Stimulated activated CD4-positive, alpha-beta T cell treated with anti-CD3 and anti-CD28 coated beads, Interleukin-1b, Interleukin-23, amount 100 ng/mL, for 1 hour (primary cell): ENCODE measurements at places on chromosomes 7 and 10.

DNA sequence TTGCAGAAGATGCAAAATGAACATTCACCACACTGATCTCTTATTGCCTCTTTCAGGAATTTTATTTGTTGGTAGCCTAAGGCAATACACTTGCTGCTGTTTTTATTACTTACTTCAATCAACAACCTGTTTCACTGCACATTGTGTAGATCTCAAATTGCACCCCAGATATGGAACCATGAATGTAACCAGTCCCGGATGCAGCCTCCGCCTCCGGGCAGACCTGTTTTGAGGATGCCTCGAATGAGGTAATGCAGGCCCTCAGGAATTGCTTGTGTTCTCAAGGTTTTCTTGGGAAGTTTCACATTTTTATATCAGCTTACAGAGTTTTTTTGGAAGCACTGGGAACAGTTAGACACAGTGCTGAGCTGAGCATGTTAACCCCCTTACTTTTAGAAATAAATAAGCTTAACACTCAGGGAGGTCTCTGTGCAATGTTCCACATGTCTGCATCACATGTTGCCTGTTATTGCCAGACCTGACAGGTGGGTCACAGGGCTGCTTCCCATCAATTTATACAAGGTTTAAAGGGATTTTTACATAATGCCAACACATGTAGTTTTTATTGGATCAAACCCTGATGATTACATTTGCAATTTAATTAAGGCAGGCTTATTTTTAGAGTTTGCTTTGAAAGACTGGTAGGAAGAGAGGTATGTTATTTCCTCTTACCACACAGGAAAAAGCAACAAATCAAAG, 193.1 kb upstream of the POM121L12 start:
- no peak for DNase-seq

GRCh38 chr7:50331564-50332208, 27.2 kb downstream of the IKZF1 start:
- no peak for DNase-seq

- DNase-seq: no peak
These were observed 538.9 kb downstream of the AUTS2 start for GRCh38 chr7:70137126-70137525.

GRCh38 chr10:131852823-131853609, 47.8 kb upstream of the PPP2R2D start:
- no peak for DNase-seq

DNA sequence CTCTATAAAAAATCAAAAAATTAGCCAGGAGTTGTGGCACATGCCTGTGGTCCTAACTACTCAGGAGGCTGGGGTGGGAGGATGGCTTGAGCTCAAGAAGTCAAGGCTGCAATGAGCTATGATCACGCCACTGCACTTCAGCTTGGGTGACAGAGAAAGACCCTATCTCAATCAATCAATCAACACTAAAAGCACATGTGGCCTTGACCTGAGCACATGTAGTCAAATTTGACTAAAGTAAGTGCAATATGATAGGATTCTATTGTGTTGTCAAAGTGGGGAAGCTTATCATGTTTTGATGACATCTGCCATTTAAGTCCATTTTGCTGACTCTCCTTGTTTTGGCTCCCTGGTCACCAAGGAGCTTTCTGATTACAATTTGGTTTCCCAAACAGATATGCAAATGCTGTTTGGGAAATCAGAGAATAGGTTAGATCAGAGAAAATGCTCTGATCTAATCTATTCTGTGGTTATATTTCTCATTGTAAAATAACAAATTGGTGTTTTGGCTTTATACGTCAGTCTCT, 43.8 kb upstream of the ATOH7 start:
- DNase-seq: no peak

DNA sequence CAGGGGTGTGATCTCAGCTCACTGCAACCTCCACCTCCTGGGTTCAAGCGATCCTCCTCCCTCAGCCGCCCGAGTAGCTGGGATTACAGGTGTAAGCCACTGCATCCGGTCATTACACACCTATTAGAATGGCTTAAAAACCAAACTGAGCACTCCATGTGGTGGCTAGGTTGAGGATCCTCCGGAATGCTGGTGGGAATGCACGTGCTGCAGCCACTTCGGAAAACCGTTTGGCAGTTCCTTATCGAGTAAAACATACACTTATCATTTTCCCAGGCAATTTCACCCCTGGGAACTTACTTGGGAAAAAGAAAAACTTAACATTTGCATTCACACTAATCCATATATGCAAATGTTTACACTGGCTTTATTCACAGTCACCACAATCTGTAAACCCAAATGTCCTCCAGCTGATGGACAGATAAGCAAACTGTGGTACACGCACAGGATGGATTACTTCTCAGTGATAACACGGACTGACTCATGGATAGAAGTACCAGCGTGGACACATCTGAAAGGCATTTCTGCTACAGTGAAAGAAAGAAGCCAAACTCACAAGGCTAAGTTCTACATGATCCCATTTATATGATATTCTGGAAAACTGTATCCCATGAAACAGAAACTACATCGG, 20.4 kb downstream of the RFC2 start:
- no peak for DNase-seq

DNA sequence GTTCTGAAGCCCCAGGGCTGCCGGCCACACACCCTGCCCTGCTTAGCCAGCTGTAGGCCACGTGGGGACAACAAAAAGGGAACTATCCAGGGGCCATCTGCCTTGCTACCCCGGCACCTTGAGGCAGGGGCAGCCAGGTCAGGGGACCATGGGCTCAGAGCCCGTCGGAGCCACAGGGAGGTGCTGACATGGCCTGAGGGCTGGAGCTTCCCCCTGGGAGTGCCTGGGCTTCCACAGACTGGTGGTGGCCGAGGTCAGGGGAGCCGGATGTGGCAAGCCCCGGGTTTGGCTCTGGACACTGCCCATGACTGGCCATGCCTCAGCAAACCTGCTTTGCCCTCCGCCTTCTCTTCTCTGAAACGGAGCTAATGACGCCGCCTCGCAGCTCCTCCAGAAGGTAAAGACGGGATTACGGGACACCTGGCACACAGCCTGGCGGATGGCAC, 178.5 kb downstream of the EBF3 start:
- no peak for DNase-seq

GRCh38 chr7:72281308-72281707, 130.8 kb downstream of the CALN1 start:
- DNase-seq: no peak

DNA sequence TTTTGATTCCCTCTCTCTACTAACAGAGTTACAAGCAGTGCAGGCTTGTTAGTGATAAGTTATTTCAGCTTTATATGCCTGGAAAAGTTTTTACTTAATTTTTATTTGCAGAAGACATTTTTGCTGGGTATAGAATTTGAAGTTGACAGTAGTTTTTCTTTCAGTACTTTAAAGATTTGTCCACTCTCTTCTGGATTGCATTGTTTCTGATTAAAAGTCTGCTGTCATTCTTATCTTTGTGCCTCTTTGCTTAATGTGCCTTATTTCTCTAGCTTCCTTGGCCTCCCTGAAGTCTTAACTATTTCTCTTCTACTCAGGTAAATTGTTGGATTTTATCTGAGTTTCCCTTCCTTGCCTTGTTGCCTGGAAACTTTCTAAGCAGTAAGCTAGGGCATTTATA, 36.2 kb downstream of the PLCE1 start:
- no peak for DNase-seq

- no peak for DNase-seq
These were observed 12.5 kb upstream of the GNA12 start for GRCh38 chr7:2856388-2857169.

GRCh38 chr10:133275684-133276092, 980 bp downstream of the ADAM8 start:
- no peak for DNase-seq

DNA sequence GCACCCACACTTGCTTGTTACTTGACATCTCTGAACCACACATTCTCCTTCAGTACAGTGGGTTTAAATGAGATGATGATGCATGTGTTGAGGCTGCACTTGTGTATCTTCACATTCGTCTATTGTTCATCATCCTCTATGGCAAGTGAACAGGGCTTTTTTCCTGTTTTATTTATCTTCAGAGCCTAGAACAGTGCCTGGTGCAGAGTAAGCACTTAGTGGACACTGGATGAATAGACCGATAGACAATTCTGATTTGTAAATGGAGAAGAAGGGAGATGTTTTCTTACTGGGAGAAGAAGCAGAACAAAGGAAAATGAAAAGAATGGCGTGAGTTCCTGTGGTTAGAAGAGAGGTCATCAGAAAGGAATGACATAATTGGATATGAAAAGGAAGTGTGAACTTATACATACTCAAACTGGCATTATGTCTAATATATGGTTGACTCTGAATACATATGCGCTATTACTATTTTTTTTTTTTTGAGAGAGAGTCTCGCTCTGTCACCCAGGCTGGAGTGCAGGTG, 99.7 kb downstream of the AVL9 start:
- no peak for DNase-seq

DNA sequence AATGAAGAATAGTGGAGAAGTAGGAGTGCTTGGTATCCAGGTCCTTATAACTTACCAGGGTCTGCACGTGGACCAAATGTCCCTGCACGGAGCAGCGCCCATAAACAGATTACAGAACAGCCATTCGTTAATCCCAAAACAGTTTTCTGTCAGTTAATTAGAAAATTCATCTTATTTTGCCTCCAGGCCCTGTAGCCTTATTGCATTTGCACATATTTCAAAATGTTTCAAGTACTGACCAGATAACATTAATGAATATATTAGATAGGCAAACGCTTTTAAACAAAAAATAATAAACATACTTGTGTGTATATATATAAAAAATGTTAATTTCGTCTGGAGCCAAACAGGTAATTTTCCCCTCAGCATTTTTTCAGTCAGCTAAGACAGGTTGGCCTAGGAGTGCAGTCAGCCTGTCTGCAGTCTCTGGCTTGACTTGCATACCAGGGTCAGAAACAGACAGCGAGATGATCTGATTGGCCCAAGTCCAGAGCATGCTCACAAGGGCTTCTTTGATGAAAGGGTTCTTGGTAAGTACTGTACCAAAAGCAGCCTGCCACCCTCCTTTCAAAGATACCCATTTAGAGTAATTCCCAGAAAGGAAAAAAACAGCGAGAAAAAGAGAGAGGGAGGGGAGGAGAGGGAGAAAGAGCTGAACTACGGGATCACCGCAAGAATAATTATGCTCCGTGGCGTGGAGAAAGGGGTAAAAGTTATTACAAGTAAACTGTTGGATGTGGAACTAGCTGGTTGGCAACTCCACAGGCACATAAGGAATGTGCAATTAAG, 194.4 kb upstream of the TCF7L2 start:
- DNase-seq: no peak
